ENCODE measurements at places on chromosomes 3 and 15.
A peak's percentile ranks its signal among the peaks of the same experiment; 100 is the strongest.

DNA sequence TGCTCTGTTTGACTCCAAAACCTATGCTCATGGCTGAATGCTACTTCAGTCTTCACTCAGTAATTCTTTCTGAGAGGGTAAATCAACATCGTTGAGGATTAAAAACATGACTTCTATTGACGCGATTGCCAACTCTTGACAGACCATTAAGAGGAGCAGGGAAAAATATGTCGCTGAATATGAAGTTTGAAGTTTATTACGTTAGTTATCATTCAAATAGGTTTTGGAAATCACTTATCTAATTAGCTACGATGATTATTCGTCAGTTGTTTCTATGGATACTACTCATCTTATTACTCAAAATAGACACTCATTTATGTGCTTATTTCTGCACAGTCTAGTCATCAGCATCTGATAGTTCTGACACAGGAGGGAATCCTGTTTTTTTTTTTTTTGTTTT is 279.2 kb upstream of the TBL1XR1 start:
- no peak for DNase-seq

GRCh38 chr15:98730860-98731711 is 82.7 kb downstream of the IGF1R start:
- no peak for DNase-seq

GRCh38 chr3:122646146-122646988 is 34.3 kb upstream of the PARP14 start:
- no peak for DNase-seq

GRCh38 chr15:45333550-45333949 is 44.8 kb downstream of the GATM start:
- DNase-seq: no peak

DNA sequence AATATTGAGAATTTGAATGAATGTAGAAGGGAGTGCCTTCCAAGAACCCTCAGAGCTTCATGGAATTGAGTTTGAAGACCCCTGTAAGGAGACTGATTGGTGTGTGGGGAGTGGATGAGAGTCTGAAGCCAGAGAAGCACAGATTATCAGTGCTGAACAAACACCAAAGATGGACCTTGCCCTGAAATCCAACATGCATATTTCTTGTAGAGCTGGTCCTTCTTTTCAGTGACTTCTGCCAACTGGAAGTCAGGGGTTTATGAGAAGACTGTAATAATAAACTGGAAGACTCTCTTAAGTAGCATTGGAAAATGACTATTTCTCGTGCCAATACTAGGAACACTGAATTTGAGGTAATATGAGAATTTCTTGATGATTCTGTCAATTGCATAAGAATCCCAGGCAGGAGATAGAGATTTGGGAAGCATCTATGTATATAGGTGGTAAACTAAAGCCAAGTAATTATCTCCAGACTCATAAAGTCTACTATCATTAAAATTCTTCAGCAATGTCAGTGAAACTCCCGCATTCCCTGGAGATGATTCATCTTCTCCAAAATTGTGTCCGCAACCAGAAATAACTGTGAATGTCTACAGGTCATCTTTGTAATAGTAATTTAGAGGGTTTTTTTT is 213.8 kb downstream of the IL5RA start:
- DNase-seq: no peak

DNA sequence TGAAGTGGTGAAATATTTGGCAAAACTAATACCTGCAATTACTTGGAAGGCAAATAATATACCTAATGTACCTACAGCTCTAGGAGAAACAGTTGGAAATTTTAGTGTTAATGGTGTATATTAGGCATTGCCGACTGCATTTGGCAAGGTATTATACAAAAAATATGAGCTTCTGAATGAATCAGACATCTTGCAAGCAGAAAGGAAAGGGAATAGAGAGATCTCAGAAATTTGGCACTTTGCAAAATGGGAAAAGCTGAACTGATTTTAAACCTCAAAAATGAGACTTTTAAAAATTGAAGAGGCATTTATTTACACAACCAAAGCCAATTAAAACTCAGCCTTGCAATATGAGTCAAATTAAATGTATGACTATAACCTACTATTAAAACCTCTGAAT is 40.2 kb upstream of the C15orf61 start:
- no peak for DNase-seq

- DNase-seq: no peak
Observed at GRCh38 chr3:171195686-171196085, 169.2 kb upstream of the SLC2A2 start.

DNA sequence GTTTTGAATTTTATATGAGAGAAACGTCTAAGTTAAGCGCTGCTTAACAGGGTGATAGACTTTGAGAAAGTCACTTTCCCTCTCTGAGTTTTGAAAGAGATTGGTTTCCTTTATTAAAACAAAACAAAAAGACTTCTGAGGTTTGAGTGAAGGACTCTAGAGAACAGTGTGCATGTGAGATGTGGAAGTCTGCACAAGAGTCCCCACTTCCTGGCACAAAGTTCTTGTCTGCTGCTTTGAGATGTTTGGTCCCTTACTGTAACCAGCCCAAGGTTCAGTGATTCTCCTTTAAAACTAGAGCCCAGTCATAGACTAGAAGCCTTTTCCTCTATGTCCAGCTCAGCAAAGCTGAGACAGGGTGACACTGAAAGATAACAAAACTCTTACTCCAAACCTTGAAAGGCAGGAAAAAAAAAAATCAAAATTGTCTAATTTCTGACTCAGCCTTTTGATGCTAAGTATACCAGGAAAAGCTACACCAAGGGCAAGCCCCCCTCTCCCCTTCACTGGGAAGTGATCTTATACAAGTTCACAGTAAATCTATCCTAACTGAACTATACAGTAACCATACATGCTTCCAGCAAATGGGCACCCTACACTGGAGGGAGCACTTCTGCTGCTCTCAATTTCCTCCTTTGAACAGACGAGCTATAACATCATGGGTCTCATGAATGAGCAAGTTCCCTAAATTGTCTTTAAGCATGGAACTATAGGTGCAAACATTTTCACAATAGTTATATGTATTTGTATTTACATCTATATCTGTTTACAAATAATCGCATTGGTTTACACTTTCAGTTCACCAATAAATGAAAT is 2.3 kb downstream of the POPDC2 start:
- DNase-seq: no peak

DNA sequence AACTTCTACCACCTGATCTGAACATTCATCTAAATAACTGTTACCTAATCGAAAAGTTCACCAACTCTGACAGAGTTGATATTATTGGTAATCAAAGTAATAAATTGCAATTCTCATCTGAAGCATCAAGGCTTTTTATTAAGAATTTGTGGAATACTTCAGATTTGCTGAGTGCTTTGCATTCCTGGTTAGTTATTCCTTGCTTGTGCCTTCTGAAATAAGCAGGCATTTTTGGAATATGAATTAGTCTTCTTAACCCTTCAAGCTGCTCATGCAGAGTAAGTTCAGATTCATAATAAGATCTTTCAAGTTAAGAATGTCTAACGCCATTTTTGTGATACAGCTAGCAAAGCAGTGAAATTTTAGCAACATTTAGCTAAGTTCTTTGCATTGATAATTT is 188.5 kb downstream of the ALCAM start:
- no peak for DNase-seq

GRCh38 chr15:100131321-100132224 is 210.2 kb downstream of the ADAMTS17 start:
- no peak for DNase-seq

GRCh38 chr15:81752546-81752942 is 293.3 kb downstream of the MEX3B start:
- peak; percentile 92 for DNase-seq

DNA sequence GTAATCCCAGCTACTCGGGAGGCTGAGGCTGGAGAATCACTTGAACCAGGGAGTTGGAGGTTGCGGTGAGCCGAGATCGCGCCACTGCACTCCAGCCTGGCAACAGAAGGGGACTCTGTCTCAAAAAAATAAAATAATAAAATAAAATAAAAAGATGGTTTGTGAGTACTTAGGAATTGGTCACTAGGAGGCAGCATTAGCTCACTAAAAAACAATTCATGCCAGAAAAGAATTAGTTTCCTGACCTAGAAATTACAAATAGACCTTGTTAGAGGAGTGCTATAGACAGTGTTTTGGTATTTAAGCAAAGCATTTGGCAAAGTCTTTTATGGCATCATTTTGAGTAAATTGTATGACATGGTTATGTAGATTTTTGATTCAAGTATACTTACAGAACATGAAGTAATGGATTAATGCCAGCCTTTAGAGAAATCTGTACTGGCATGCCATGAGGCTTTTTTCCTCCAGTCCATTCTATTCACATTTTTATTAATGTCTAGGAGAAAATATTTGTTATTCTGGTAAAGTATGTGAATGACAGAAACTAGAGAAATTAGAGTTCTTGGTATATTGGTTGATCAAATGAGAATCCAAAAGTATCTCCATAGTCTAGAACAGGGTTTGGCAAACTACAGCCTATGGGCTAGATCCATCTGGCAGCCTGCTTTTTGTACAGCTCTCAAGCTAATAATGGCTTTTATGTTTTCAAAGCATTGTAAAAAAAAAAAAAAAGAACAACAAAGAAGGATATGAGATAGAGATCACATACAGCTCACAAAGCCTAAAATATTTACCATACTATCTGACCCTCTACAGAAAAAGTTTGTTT is 81.6 kb downstream of the LRRC49 start:
- no peak for DNase-seq

DNA sequence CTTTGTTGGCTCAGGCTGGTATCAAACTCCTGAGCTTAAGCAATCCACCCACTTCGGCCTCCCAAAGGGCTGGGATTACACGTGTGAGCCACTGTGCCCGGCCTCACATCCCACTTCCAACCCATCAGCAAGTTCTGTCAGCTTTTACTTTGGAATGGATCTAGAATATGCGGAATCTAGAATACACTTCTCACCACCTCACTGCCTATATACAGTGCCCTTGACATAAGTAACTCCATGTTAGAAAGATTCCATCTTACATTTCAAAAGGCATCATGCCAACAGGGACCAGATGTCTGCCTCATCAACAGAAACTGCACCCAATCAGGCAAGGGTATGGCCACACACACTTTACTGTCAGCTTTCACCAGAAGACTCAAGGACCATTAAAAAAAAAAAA is 9.9 kb upstream of the RBSN start:
- no peak for DNase-seq

DNA sequence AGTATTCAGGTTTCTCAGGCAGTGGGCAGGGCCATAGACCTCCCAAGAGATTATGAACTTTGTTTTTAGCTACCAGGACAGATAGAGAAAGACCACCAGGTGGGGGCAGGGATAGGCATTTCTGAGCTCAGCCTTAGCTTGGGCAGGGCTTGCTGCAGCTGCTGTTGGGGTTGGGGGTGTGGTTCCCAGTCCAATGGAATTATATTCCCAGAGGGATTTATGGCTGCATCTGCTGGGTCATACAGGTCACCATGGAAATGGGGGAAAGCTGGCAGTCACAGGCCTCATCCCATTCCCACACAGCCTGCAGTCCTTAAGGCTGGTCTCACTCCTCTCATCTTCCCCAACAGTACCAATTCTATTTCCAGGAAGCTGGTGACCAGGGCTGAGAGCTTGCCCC is 144.6 kb upstream of the ZPLD1 start:
- DNase-seq: no peak

- no peak for DNase-seq
Observed at GRCh38 chr15:92118162-92118935, 264.8 kb downstream of the SLCO3A1 start.

DNA sequence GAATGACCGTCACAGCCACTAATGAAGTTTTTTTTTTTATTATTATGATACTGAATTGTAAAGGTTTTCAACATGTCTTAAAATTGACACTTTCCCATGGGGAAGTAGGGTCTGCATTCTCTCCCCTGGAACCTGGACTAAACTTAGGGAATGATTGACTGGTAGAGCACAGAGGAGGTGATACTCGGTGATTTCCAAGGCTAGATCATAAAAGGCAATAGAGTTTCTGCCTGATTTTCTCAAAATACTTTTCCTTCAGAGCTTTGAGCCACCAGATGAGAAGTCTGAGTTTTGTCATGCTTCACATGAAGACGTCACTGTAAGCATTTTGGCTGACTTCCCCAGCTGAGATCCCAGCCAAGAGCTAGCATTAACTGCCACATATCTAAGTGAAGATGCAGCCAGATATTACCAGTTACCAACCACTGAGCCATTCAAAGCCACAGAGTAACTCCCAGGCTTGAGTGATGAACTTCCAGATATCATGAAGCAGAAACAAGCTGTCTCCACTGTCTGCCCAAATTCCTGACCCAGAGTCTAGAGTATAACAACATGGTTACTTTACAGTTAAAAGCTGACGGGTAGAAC is 105.8 kb downstream of the LSAMP start:
- no peak for DNase-seq

DNA sequence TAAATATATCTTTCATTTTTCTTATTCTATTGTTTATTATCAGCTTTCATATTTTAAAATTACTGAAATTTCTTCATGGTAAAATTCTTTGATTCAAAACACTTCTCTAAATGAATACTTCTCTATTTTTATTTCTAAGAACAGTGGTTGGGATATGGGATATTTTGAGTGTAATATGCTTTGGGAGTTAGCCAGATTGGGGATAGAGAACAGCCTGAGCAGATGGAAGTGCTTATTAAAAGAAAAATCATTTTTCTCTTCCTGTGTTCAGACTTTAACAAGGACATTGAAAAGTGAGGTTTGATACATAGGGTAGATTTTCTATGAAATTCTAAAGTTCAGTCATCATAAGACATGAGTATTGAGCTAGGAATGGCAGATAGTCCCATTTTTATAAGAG is 84.8 kb downstream of the COL6A5 start:
- DNase-seq: no peak

GRCh38 chr3:149736175-149736952 is 15.9 kb downstream of the COMMD2 start:
- no peak for DNase-seq

- DNase-seq: no peak
Observed at GRCh38 chr3:133994166-133994890, 35.4 kb downstream of the SLCO2A1 start.

- no peak for DNase-seq
Observed at GRCh38 chr15:70669006-70669602, 94.3 kb downstream of the UACA start.

GRCh38 chr3:151538456-151539393 is 77.9 kb upstream of the IGSF10 start:
- DNase-seq: no peak

GRCh38 chr3:15527031-15527459 is 5.5 kb upstream of the COLQ start:
- DNase-seq: no peak

DNA sequence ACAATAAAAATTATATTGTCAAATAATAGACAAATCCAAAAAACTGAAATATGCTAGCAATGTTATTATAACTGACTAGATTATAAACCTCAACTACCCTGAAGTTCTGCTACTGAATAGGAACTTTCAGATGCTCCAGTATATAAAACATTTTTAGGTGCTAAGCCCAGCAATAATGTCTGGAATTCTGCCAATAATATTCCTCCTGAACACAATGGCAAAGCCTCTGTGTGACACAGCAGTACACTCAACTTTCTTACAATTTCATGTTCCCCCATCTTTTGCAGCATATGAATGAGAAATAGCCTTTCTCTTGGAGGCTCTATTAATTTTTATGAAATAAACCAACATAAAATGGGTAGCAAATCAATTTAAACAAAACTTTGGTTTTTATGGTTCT is 29.5 kb downstream of the ATOSA start:
- no peak for DNase-seq

GRCh38 chr3:81869382-81869781 is 107.9 kb upstream of the GBE1 start:
- no peak for DNase-seq
